ENCODE measurements at places on chromosomes 13 and 19.

DNA sequence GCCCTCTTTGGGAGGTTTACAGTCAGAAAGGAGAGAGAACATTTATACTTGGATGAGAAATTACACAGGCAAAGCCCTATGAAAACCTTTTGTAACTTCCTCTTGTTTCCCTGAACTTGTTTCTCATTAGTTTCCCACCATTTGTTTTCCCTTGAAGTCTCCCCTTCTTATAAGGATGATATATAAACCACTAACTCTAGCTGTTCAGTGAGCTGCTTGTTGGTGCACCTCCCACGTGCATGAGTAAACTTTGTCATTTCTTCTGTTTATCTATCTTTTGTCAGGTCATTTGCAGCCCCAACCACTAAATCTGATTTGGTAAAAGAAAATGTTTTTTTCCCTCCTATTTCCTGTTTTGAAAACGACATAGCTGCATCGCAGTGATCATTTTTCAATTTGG lies 919.9 kb downstream of the SLITRK1 start:
- DNase-seq, result no peak

- no peak for DNase-seq
These were observed 491 bp downstream of the ZNF525 start for GRCh38 chr19:53365899-53366493.

GRCh38 chr13:99639126-99639525 lies 137.9 kb downstream of the TM9SF2 start:
- DNase-seq, result no peak

GRCh38 chr13:67277581-67277980 lies 47.4 kb upstream of the PCDH9 start:
- no peak for DNase-seq

- no peak for DNase-seq
These were observed 8.9 kb downstream of the ZNF546 start for GRCh38 chr19:40005691-40006272.

GRCh38 chr13:110499621-110500281 lies 61.8 kb downstream of the RAB20 start:
- DNase-seq, result no peak

All from stimulated activated CD8-positive, alpha-beta memory T cell treated with anti-CD3 and anti-CD28 coated beads, Interleukin-7, amount 100 ng/mL, for 1 hour (primary cell).